ENCODE measurements at places on chromosomes 16 and 17.
A peak's percentile ranks its signal among the peaks of the same experiment; 100 is the strongest.

GRCh38 chr17:68621065-68621464, 19.9 kb upstream of the FAM20A start:
- no peak for DNase-seq

- DNase-seq = no peak
Measured at GRCh38 chr17:66720567-66720966, 114.3 kb upstream of the CACNG5 start.

DNA sequence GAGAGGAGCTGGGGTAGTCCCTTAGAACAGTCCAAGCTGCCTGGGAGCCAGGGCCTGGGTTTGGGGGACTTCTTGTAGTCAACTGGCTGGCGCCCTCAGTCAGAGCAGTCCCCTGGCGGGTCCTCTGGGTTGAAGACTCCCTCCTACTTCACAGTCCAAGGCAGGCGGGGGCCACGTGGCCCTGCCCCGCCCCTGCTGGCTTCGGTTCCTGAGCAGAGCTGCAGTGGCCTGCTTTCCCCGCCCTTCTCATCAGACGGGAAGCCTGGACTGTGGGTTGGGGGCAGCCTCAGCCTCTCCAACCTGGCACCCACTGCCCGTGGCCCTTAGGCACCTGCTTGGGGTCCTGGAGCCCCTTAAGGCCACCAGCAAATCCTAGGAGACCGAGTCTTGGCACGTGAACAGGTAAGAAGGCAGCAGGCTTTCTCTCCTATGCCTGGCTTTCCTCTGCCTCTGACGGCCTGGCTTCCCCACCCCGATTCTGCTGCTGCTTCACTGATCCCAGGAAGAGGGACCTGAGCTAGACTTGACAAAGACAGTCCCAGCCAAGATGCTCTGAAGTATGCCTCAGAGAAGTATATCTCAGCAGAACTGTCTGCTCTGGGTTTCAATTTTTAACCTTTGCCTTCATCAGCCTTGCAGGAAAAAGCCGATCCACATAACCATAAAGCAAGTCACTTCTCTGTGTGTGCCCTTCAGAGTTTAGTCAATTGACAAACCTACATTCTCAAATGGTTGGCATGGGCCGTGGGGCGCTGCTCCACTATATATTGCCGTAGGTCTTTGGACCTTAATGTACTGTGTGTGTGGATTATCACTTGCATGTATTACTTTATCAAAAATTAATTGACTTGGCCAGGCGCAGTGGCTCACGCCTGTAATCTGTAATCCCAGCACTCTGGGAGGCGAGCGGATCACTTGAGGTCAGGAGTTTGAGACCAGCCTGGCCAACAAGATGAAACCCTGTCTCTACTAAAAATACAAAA, 56.3 kb downstream of the SF3B3 start:
- no peak for DNase-seq

DNA sequence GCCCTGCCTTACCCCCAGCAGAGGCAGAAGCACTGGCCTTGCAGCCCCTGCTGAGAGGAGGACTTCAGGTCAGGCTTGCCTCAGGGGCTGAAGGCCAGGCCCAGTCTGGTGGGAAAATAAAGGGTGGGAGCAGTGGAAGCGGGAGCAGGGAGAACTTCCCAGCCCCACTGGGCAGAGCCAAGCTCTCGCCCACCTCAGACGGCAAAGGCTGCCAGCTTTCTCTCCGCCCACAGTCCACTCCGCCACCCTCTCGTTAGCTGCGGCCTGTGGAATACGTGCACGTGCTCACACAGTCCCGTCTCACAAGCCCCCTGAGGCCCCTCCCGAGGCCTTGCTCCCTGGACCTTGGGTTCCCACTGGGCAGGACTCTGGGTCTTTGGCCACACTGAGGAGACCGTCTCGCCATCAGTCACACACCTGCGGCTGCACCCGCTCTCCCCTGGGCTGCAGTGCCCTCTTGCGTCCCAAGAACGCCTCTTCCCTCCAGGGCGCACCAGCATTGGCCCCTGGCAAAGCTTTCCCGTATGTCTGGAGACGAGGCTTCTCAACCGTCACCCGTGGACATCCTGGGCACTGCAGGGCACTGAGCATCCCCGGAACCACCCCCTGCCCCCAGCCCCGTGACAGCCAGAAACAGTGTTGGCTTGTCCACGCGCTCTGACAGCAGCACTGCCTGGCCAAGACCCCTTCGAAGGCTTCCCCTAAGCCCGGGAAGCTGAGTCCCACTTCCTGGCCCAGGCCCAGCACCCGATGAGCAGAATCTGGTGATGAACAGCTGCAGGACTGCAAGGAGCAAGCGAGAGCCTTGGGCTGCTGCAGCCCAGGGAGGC, 8.3 kb downstream of the MRPL28 start:
- peak; percentile 53 for DNase-seq

GRCh38 chr17:61981323-61981722, 53.5 kb upstream of the INTS2 start:
- no peak for DNase-seq

DNA sequence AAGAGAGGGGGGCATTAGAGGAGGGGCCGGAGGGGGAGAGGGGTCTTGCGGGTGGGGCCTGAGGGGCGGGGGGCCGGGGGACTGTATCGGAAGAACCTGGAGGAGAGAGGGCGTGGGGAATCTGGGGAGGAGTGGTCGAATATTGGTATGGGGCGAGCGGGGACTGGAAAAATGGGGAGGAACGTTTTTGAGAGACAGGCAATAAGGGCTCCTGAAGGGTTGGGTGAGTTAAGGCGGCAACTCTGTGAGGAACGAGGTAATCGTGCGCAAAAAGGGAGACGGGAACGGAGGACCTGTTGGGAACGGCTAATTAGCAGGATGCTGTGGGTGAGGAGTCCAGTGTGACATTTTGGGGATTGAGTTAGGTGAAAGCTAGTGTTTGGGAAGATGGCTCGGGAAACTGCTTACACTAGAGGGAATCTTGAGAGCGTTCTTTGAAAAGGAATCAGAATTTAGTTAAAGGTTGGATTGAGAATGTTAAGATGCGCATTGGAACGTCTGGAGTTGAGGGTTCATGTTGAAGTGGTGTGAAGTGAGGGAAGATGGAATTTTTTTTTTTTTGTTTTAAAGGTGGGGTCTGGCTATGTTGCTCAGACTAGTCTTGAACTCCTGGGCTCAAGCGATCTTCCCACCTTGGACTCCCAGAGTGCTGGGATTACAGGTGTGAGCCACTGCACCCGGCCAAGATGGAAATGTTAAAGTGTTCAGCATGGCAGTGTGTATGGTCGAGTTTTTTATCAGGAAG, 662 bp downstream of the WIPF2 start:
- no peak for DNase-seq

GRCh38 chr17:79633154-79633553, 22.3 kb upstream of the RBFOX3 start:
- no peak for DNase-seq

- DNase-seq = peak; percentile 96
Measured at GRCh38 chr17:63848834-63849689, 6.6 kb upstream of the SMARCD2 start.

GRCh38 chr17:82239401-82239925, 10.6 kb downstream of the SLC16A3 start:
- DNase-seq = no peak

Measured in activated CD4-positive, alpha-beta T cell treated with anti-CD3 and anti-CD28 coated beads for 24 hours (primary cell).